Stimulated activated CD4-positive, alpha-beta T cell treated with anti-CD3 and anti-CD28 coated beads, TNF-alpha, amount 100 ng/mL, for 1 hour (primary cell): ENCODE measurements at places on chromosomes 4 and X.

DNA sequence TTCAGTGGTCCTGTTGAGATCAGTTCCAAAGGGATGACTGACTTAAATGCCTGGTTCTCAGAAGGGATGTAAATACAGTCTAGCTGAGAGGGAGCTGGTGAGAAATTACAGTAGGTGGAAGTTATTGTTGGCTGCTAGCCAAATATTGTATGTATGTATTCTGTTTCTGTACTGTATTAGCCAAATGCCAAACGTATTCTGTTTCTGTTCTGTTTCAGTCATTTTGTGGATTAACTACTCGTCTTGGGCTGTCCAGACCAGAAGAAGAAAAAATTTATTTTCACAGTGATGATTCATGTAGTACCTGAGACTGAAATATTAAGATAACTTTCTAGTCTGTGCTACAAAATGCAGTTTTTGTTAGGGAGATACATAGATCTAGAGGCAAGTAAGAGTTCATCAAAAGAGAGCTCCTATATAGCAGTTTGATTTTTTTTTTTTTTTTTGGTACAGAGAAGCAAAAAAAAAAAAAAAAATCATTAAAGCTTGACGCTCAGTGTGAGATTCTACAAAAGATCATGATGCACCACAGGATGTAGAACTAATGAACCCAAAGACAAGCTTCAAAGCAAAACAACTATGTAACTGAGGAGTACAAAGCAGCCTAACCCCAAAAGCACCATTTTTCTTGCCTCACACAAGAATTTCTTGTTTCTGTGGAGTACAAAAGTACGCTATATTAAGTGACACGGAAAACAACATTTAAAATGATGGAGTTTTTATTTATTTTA, 54.8 kb downstream of the CASP6 start:
- no peak for DNase-seq

GRCh38 chrX:133215747-133216146, 2.4 kb downstream of the TFDP3 start:
- DNase-seq: no peak

DNA sequence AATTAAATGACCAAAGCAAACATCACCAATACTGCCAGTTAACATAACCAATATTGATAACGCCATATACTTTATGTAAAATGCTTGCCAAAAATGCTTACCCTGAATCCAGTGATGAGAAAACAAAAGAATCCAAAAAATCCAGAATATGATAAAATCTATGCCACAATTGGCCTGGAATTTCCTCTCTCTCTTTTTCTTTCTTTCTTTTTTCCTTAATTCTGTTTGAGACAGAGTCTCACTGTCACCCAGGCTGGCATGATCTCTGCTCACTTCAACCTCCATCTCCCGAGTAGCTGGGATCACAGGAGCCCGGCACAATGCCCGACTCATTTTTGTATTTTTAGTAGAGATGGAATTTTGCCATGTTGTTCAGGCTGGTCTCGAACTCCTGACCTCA, 9.8 kb upstream of the SLC7A11 start:
- DNase-seq: no peak

DNA sequence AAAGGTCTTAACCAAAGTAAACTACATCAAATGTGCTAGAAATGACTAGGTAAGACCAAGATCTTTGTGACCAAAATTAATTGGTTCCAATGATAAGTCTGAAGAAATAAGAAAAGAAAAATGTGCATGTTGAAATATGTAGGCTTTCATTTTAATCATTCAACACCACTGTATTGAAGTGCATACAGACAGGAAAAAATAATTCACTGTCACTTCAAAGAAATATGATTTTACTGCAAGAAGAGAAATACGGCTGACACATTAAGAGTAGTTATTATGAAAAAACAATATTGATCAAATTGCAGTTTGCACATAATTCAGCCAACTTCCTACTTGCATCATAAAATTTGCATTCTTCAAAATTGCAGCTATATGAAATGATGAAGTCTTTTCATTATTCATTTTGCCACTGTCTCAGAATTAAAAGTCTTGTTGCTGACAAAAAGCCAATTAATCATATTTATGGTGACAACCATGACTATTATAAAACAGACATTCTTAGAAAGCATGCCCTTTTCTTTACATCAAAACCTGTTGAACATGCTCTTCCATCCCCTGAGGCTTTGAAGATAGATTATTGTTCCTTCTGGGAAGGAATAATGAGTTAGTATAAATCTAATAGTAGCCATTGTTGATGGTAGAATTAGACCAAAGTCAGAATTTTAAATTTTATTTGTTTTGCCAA, 405.9 kb upstream of the MAD2L1 start:
- DNase-seq: no peak

DNA sequence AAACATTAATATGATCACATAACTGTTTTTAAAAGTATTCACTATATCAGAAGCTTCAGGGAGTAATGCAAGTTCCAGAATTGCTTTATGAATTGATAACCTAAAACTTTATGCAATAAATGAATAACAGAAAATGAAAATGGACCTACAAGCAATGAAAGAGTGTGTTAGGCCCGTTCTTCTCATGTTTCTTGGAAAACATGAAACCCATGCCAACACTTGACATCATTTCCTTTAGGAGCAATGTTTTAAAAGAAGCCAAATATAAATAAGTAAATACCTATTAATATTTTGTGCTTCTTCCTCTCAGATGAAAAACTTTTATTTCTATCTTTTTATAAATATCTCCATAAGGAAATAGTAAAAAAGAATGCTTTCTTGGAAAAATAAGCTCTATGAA, 123.0 kb upstream of the GALNT7 start:
- DNase-seq: no peak

DNA sequence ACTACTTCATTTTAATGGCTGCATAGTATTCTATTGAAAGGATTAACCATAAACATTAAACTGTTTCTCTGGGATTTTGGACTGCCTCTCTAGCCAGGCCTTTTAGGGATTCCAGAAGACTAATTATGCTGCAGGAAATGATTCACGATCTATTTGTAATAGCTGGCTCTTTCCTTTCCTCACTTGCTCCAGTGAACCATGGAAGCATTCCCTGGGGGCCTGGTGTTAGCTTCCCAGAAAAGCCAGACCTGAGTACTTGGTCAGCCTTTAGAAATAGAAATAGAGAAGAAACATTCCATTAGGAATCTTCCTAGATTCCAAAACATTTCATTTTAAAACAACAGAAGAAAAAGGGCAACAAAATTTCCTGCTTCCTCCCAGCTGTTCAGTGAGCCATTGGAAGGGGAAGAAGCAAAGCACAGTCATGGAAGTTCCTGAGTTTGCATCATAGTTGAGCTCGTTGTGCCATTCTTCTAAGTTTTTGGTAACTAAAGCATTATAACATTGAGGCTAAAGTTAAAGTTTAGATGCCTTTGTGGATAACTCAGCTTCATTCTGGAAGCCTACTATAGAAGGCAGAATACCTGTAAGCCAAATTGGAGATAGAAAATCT, 83.5 kb downstream of the NPNT start:
- DNase-seq: no peak
